ENCODE measurements at places on chromosomes 3 and 15.

- no peak for DNase-seq
Measured at GRCh38 chr3:4945324-4945723, 33.9 kb upstream of the BHLHE40 start.

DNA sequence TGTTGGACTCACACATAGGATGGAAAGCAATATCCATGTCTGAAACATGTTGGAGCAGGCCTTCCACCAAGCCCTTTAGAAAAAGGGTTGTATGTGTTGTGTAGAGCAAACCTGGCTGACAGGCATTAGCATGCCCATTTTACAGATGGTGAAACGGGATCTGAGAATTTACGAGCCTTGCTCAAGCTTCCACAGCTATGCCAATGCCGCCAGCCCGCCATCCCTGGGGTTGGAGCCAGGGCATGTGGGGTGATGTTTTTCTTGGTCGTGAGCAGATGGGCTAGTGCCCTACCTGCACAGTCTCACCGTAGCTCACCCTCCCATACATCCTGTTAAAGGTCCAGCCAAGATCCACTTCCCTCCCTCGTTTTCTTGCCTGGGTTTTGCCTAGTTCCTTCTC is 97.5 kb upstream of the TLE3 start:
- no peak for DNase-seq

GRCh38 chr3:11690863-11691766 is 47.4 kb upstream of the VGLL4 start:
- DNase-seq, result no peak

- DNase-seq, result no peak
Measured at GRCh38 chr3:128490915-128491690, 1.9 kb downstream of the GATA2 start.

DNA sequence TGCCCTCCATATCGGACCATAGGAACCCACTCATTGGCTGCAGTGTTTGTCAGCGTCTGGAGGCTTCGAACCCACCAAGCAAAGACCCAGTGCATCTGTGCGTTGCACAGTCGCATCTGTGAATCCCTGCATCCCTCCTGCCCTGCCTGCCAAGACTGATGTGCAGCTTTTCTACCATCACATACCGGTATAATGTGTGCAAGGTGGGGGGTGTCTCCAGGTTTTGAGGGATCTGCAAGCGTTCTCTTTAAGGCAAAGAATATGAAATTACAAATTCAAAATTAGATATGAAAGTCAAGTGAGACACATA is 288 bp upstream of the NME9 start:
- DNase-seq, result no peak

GRCh38 chr15:66912441-66912840 is 153.0 kb upstream of the SMAD3 start:
- no peak for DNase-seq

DNA sequence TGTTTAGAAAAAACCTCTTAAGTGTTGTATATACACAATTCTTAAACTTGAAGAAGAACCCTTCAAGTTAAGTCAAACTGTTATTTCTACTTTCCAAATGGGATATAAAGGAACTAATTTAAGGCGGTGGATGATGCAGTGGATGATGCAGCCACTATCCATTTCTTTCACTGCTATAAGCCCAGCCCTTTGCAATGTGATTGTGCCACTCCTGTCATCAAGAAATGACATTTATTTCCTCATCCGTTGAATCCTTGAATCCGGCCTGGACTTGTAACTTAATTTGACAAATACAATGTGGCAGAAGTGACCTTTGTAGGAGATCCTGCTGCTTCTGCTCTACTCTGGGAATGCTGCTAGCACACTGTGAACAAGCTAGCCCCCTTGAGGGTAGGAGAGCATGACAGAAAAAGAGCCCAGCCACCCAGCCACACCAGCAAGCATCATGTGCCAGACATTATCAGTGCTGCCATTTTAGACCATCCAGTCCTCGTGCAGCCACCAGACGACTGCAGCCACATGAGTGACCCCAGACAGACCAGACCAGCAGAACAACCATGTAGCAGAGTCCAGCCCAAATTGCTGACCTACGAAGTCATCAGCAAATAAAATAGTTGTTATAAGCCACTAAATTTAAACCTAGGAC is 47.4 kb downstream of the UACA start:
- no peak for DNase-seq
